Purkinje cell (primary cell): ENCODE measurements at places on chromosomes 2 and 18. TPM values are rescaled to one million over a fixed set of nuclear protein-coding genes. Genes with fewer than 3 reads are reported as not detected.

Gene NEU2
- not detected in 2 replicates for polyA plus RNA-seq

Gene DYNAP
- not detected in 2 replicates for polyA plus RNA-seq

Gene TUBA3D
- polyA plus RNA-seq: 2.8 TPM in 1 of 2 replicates, not detected in the other

Gene SERPINB11
- polyA plus RNA-seq: 1.2 TPM in 1 of 2 replicates, not detected in the other

Gene NYAP2
- 0.43 and 2.1 TPM in 2 replicates for polyA plus RNA-seq

Gene TRABD2A
- polyA plus RNA-seq: 3.2 TPM in 1 of 2 replicates, not detected in the other

Gene TMEM169
- 1.9 and 2.9 TPM in 2 replicates for polyA plus RNA-seq

Gene UCN
- 0.43 TPM in 1 of 2 replicates, not detected in the other for polyA plus RNA-seq

Gene WDCP
- polyA plus RNA-seq: 3.3 and 16.1 TPM in 2 replicates

Gene CHRNG
- not detected in 2 replicates for polyA plus RNA-seq

Gene HOXD1
- polyA plus RNA-seq: not detected in 2 replicates

Gene CNTNAP5
- 36.3 and 40.2 TPM in 2 replicates for polyA plus RNA-seq

Gene COL6A3
- 0.03 TPM in 1 of 2 replicates, not detected in the other for polyA plus RNA-seq

Gene CD28
- not detected in 2 replicates for polyA plus RNA-seq

Gene AQP12A
- not detected in 2 replicates for polyA plus RNA-seq

Gene ARHGAP28
- polyA plus RNA-seq: not detected in 2 replicates

Gene ADRA2B
- not detected in 2 replicates for polyA plus RNA-seq

Gene CENPA
- polyA plus RNA-seq: 0.66 TPM in 1 of 2 replicates, not detected in the other

Gene COL3A1
- polyA plus RNA-seq: 0.73 TPM in 1 of 2 replicates, not detected in the other

Gene DUSP19
- 4.4 and 4.7 TPM in 2 replicates for polyA plus RNA-seq

Gene ZSCAN30
- polyA plus RNA-seq: 5.7 and 31.3 TPM in 2 replicates

Gene MFSD6
- polyA plus RNA-seq: 96.3 and 103 TPM in 2 replicates

Gene CERKL
- polyA plus RNA-seq: not detected in 2 replicates

Gene NAPG
- 67.8 and 101 TPM in 2 replicates for polyA plus RNA-seq

Gene MYO3B
- not detected in 2 replicates for polyA plus RNA-seq

Gene CHAC2
- polyA plus RNA-seq: 6.1 and 14.2 TPM in 2 replicates

Gene LRP2
- 0.03 TPM in 2 replicates for polyA plus RNA-seq

Gene PROC
- polyA plus RNA-seq: not detected in 2 replicates

Gene COQ10B
- polyA plus RNA-seq: 75.9 and 102 TPM in 2 replicates

Gene RMND5A
- 12.8 and 15.4 TPM in 2 replicates for polyA plus RNA-seq

Gene PRSS56
- polyA plus RNA-seq: not detected in 2 replicates

Gene DSC1
- polyA plus RNA-seq: 0.07 TPM in 1 of 2 replicates, not detected in the other

Gene SNORC
- 3.8 and 6.2 TPM in 2 replicates for polyA plus RNA-seq

Gene ICA1L
- polyA plus RNA-seq: 10.4 and 15.8 TPM in 2 replicates

Gene PARD6G
- not detected in 2 replicates for polyA plus RNA-seq

Gene TMEM37
- not detected in 2 replicates for polyA plus RNA-seq

Gene UGT1A5
- polyA plus RNA-seq: not detected in 2 replicates

Gene ACVR1C
- polyA plus RNA-seq: 2.6 and 4.8 TPM in 2 replicates

Gene CEBPZ
- 35.3 and 43.1 TPM in 2 replicates for polyA plus RNA-seq

Gene ABCA12
- polyA plus RNA-seq: 0.08 TPM in 1 of 2 replicates, not detected in the other

Gene UNC80
- 12.9 and 14.8 TPM in 2 replicates for polyA plus RNA-seq

Gene KCNE4
- not detected in 2 replicates for polyA plus RNA-seq

Gene IWS1
- 28.2 and 35.4 TPM in 2 replicates for polyA plus RNA-seq

Gene RSAD2
- 0.24 TPM in 1 of 2 replicates, not detected in the other for polyA plus RNA-seq

Gene NAT8
- 2.2 TPM in 1 of 2 replicates, not detected in the other for polyA plus RNA-seq

Gene SIX3
- polyA plus RNA-seq: not detected in 2 replicates

Gene DIPK1C
- 0.60 and 2.6 TPM in 2 replicates for polyA plus RNA-seq

Gene ZC3H6
- 12.7 and 13.3 TPM in 2 replicates for polyA plus RNA-seq

Gene AP1S3
- 4.8 and 5.8 TPM in 2 replicates for polyA plus RNA-seq

Gene CMPK2
- not detected in 2 replicates for polyA plus RNA-seq

Gene CPO
- polyA plus RNA-seq: 0.20 TPM in 1 of 2 replicates, not detected in the other

Gene VWA3B
- 0.04 and 0.60 TPM in 2 replicates for polyA plus RNA-seq

Gene PLCD4
- polyA plus RNA-seq: 12.3 and 13.9 TPM in 2 replicates

Gene ADI1
- 17.0 and 28.9 TPM in 2 replicates for polyA plus RNA-seq

Gene TRIM43
- polyA plus RNA-seq: not detected in 2 replicates

Gene DNAJC10
- polyA plus RNA-seq: 29.4 and 49.7 TPM in 2 replicates

Gene SERPINB3
- not detected in 2 replicates for polyA plus RNA-seq
